ENCODE measurements at places on chromosomes 2 and 18. TPM values are rescaled to one million over a fixed set of nuclear protein-coding genes. Genes with fewer than 3 reads are reported as not detected.

Gene TMEM247
- total RNA-seq, result not detected

Gene CLEC4F
- total RNA-seq, result 0.42 TPM

DNA sequence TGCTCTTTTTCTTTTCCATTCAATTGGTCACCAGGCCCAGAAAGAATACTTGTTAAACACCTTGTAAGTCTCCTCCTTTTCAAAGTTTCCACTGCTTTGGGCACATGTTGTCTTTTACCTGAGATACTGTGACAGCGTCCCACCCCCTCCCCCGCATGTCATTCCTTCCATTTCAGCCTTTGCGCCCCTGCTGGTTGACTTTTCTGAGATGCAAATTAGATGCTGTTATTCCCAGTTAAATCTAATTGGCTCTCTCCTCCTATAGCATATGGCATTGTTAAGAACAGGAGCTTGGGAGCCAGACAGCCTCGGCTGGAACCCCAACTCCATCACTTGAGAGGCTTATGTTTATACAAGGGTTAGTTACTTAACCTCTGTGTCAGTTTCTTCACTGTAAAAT, 80.3 kb upstream of the GAREM1 start:
- no peak for DNase-seq

DNA sequence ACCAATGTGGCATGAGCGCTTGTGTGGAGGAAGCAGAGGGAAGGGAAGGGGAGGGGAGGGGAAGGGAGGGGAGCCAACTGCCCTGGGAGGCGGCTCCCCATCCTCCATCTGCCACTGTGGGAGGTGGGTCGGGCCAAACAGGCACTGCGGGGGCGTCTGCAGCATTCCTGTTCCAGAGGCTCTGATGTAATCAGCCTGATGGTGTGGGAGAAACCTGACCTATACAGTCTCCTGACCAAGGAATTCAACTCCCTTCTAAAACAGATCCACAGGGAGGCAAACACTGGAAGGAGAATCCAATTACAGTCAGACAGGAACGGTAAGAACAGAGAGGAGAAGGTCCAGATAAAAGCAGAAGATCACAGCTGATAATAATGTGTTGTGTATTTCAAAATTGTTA, 88.8 kb downstream of the CD8B2 start:
- no peak for DNase-seq

GRCh38 chr2:11450791-11451190, 15.2 kb downstream of the E2F6 start:
- DNase-seq, result no peak

DNA sequence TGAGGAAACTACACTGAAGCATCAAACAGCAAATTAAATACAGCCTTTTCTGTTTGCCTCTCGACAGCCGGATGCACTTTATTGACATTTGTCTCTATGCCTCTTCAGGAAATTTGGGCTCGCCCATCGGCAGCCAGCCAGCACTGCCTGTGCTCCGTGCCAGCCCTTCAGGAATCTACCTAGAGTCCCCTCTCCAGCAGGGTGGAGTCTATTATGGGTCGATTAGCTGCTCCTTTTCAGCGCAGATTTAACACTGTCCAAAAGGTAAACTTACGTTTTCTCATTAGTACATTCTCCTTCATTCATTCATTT, 91.5 kb downstream of the MYCN start:
- no peak for DNase-seq

Gene PHOSPHO2
- 18.7 TPM for total RNA-seq

GRCh38 chr18:23968638-23969604, 45.6 kb upstream of the TTC39C start:
- DNase-seq, result peak; percentile 19

Gene RAB12
- 76.3 TPM for total RNA-seq

DNA sequence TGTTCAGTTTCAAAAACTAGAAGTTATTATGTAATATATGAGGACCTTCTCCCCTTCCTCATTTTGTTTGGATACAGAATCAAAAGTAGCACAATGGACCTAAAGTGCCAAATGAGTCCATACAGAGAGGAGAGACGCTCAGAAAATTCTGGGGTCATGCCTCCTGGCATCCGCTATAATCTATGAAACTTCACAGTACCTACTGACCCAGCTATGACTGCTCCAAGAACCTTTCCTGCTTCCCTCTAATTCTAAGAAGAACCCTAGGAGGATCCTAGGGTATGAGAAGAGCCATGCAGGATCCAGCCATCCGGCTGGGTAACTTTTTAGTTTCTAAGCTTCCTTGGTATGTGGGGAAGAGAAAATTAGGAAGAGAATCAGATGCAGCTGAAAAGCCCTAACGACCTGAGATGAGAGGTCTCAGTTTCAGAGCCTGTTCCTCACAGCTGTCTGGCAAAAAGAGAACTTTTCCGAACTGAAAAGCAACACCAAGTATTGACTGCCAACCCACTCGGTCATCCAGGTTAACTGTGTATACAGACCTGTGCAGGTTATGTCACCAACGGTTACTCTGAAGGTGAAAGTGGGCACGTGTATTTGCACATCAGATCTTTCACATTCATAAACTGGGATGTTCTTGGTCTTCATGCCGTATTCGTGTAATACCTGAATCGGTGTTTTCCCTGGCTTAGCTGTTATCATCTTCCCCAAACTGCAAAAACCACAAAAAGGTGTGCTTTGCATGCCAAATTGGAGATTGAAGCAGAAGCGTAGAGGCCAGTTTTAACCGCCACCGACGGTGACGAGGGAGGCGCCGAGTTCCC, 1.1 kb downstream of the PRKRA start:
- DNase-seq, result no peak

GRCh38 chr2:165164201-165164600, 39.6 kb downstream of the SCN3A start:
- DNase-seq, result no peak

Gene GALNT14
- total RNA-seq, result 0.33 TPM

DNA sequence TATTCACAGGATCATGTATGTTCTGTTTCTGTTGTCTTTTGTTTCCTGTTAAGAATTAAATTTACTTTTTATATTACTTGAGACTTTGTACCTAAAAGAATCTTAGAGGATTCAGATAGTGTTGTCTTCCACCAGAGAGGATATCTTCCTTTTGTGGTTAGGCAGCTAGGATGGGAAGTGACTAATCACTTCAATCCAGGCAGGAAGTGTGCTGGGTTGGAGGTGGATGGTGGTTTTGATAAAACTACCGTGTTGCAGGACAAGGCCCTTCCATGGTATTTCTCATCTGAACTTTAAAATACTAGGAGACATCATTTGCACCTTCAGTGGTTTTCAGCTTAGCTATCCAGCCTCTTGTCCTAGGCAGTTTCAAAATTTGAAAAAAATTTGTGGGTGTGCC, 728.6 kb upstream of the CDH2 start:
- no peak for DNase-seq

DNA sequence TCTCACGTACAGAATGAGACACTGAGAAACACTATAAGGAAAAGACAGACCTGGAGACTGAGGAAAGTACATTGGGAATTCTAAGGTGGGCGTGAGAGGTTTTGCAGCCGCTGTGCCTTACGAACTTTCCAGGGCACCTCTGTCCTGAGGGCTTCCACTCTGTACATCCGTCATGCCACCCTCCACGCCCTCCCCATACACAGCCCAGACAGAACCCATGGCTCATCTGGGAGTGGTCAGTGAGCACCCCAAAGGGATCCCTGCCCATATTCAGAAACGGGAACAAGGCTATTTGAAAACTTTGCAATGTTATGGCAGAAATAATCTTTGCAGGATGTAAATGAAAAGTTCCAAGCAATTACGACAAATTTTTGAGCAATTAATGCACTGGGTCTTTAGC, 95.4 kb upstream of the ZNF532 start:
- DNase-seq, result no peak

- DNase-seq, result peak; percentile 31
These were observed 74.3 kb downstream of the PTGR3 start for GRCh38 chr18:75134611-75134975.

Gene SNORC
- total RNA-seq, result 0.75 TPM

DNA sequence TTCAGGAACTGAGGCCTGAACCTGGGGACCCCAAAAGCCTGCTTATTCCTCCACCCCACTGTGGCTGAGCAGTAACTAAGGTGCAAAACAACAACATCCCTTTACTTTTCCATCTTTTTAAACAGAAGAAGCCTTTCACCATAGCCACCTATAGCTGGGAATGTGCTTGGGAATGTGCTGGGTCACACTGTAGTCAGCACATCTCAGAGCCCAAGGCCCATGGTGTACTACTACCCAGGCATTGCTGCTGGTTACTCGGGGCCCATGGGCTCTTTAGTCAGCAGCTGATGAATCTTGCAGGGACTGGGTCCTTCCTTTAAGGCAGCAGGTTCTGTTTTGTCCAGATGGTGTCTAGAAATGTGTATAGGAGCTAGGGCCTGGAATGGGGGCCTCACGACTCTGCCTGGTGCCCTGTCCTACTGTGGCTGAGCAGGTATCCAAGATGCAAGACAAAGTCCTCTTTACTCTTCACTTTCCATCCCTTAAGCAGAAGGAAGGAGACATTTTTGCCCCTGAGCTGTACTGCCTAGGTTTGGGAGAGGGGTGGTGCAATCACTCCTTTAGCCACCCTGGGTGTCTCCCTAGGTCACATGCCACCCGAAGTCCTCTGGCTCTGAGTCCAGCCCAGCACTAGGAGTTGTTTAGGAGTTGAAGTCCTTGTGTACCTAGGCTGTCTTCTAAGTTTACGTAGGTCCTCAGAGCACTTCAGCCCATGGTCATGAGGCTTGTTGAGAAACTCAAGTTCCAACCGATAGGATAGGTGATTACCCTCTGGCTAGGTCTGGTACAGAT, 70.1 kb downstream of the OXER1 start:
- no peak for DNase-seq

DNA sequence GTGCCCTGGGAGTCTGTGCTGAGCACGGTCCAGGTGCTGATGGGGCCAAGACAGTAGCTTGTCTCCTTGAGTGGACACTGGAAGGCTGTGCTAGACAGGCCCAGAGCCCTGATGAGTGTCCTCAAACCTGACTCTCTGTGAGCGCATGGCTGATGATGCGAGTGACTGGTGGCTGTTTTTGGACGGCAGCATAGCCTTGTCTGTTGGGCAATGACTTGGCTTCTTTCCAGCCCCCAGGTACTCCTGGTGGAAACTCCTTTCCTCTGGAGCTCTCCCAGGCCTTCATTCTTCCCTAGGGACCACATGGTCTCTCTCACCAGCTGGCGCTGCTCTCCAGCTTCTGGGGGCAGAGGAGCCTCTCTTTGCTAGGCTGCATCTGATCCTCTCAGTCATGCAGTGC, 207.6 kb upstream of the SMIM21 start:
- no peak for DNase-seq

Measured in esophagus muscularis mucosa (tissue), 4 donors.